ENCODE measurements at places on chromosomes 7 and 10. TPM values are rescaled to one million over a fixed set of nuclear protein-coding genes. Genes with fewer than 3 reads are reported as not detected.

- DNase-seq = no peak
Observed at GRCh38 chr7:44128721-44129582, 5.6 kb upstream of the POLD2 start.

- DNase-seq = no peak
Observed at GRCh38 chr10:35821339-35821911, 179.3 kb upstream of the FZD8 start.

- no peak for DNase-seq
Observed at GRCh38 chr7:5451391-5451790, 27.8 kb upstream of the TNRC18 start.

- peak; percentile 89 for DNase-seq
Observed at GRCh38 chr10:99395750-99396445, 34.5 kb downstream of the GOT1 start.

The MXI1 gene
- 32.2 TPM for total RNA-seq

The TRPV6 gene
- not detected for total RNA-seq

DNA sequence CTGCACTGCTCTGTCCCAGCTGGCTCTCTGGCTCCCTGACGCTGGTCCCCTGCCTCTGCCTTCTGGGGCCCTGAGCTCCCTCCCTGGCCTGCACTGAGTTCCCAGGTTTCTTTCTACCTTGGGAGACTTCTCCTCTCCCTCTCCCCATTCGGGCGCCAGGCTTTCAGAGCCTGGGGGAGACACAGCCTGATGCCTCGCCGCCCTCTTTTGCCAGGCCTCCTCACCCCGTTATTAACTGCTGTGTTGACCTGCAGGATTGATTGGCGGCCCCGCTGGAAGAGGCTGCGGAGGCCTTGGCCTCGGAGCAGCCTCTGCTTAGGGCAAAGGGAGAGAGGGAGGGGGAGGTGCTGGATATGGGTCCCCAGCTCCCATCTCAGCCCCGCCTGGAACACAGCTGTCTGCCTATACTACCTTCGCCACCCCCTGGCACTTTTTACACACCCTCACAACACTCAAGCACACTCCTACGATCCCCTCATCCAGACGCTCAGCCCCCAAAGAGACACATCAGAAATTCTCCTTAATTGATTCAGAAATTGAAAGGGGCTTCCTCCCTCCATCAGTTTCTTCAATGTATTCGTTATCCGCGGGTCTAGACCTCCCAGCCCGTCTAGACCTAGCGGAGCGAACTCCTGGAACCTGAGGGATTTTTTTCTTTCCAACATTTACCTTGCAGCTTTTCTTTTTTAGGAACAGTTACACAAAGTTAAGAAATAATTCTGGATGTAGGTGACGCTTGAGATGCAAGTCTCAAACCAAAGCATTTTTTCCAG lies 7.1 kb upstream of the PAX2 start:
- no peak for DNase-seq

GRCh38 chr10:116545122-116545521 lies 609 bp upstream of the PNLIP start:
- DNase-seq = no peak

DNA sequence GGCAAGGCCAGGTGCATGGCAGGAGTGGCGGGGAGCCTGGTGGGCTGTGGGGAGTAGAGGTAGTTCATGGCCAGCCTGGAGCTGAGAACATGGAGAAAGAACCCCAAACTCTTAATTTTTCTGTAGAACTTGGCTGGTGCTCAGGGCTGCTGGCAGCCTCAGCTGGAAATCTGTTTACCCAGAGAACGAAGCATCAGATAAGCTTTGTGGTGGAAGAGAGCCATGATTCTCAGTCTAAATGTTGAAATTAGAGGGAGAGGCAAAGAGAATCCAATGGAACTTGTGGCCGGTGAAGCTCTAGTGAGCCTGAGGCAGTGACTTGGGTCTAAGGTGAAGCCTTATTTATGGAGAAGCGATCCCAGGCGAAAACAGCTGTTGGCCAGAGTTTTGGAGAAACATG lies 126.4 kb downstream of the CCDC3 start:
- DNase-seq = no peak

- no peak for DNase-seq
Observed at GRCh38 chr10:102109166-102110116, 10.7 kb downstream of the LDB1 start.

The FANK1 gene
- 13.3 TPM for total RNA-seq

GRCh38 chr10:44935966-44936295 lies 23.7 kb upstream of the RASSF4 start:
- peak; percentile 6 for DNase-seq

The ZNF37A gene
- total RNA-seq = 10.7 TPM

The SRRT gene
- 58.9 TPM for total RNA-seq

DNA sequence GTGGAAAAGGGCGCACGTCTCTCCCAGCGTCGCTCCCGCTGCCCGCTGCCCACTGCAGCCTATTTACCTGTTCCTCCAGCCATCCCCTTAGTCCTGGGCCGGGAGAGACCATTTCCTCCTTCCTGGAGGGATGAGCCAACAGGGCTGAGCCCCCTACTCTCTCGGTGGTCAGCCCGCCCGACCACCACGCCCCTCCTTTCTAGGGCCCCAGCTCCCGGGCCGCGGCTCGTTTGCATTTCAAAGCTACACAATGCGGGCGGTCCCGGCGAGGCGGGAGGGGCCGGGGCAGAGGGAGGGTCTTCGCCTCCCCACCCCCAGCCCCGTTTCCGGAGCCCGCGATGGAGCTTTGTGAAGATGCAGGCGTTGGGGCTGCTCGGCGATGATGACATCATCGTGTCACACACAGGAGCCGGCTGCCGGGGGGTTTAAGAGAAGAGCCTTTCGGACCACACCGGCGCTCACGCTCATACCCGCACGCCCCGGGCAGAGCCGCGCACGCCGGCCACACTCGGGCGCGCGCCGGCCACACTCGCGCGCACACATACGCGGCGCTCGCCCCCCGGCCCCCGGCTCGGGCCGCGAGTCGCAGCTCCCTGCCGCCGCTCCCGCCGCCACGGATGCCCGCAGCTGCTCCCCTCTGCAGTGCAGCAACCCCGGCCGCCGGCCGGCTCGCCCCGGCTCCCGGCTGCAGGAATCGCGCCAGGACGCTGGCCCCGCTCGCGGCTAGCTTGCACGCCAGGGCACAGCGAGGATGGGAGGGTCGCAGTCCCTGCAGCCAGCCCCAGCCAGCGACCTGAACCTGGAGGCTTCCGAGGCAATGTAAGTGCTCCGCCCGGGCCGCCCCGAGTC lies 107.7 kb upstream of the BTBD16 start:
- DNase-seq = peak; percentile 71

DNA sequence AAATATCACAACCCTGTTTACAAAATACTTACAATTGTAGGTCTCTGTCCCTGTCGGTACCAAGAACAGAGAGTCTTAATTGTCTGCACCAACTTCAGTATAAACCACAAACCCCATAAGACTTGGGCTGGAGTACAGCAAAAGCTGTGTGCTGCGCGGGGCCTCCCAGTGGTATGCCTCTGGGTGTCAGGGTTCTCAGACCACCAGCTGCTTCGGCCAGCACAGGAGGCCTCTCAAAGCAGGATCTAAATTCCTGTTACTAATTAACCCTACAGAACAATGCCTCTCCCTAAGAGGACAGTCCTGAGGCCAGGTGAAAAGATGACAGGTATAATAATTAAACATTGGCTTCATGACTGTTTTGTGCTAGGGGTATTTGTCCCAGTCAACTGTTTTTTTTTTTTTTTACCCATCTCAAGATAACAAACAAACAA lies 957 bp upstream of the SVIL start:
- no peak for DNase-seq

DNA sequence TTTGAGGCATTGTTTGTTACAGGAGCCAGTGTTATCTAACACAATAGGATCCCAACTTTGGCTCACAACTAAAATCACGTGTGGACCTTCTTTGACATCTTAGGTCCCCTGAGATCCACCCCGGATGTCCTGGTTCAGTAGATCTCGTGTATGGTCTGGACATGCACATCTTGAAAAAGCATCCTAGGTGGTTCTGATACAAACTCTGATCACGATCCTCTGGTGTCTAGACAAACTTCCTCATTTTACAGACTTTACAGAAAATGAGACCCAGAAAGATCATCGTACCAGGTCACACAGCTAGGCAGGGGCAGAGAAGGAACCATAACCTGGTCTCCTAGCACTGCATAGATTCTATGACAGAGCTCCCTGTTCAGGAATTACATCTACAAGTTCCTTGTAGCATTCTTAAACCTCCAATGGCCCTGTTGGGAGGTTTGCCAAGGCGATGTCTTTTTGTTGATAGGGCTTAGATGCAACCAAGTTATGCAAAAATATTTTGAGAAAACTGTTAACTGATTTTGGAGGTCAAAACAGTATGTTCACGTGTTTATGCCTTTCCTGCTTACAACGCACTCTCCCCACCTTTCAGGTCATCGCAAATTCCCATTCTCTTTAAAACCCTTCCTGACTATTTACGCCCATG lies 30.8 kb upstream of the CHST15 start:
- no peak for DNase-seq

The NPC1L1 gene
- not detected for total RNA-seq

DNA sequence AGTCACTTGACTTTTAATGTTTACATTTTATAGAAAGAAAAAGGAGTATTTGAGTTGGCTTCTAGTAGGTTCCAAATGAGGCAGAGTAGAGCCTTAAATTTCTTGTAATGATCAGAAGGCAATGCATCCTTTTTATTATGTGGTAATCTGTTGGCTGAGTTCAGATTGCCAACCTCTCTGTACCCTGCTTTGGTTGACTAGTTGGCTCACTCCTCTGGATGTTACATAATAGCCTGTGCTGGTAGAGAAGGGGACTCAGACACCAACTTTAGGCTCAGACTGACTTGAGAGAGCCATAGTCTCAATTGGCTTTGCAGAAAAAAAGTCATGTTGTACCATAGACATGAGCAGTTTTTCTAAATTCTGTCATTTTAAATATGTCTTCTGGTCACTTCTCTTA lies 46.8 kb upstream of the GLCCI1 start:
- no peak for DNase-seq

- no peak for DNase-seq
Observed at GRCh38 chr7:25238066-25238725, 9.9 kb upstream of the NPVF start.

GRCh38 chr10:59093461-59093860 lies 83.0 kb upstream of the PHYHIPL start:
- no peak for DNase-seq

The SHH gene
- total RNA-seq = not detected

Measured in GM23248 (cell line).